ENCODE measurements at places on chromosomes 4 and X.

- DNase-seq: no peak
Observed at GRCh38 chr4:30854531-30854930, 134.4 kb downstream of the PCDH7 start.

GRCh38 chr4:150327262-150327780, 249.1 kb downstream of the DCLK2 start:
- peak; percentile 5 for DNase-seq

DNA sequence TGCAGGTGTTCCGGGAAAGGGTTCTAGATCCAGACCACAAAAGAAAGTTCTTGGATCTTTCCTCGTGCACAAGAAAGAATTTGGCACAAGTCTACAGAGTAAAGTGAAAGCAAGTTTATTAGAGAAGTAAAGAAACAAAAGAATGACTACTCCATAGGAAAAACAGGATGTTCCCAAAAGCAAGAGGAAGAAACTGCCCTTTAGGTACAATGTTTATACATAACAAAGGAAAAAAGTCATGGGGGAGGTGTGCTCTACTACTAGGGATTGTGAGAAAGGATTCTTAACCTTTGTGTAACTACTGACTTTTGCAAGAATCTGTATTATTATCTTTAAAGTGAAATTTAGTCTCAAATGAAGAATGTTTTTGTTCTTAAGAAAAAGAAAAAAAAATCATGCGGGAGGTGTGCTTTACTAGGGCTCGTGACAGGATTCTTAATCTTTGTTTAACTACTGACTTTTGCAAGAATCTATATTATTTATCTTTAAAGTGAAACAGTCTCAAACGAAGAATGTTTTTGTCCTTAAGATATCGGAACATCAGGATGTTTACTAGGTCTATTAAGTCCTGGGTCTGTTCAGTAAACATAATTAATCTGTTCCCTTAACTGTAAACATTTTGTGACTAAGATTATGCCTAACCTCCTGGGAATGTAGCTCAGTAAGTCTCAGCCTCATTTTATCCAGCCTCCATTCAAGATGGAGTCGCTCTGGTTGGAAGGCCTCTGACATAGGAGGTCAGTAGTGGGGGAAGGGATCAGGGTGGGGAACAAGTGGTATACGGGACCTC, 110.4 kb upstream of the BEND4 start:
- no peak for DNase-seq

DNA sequence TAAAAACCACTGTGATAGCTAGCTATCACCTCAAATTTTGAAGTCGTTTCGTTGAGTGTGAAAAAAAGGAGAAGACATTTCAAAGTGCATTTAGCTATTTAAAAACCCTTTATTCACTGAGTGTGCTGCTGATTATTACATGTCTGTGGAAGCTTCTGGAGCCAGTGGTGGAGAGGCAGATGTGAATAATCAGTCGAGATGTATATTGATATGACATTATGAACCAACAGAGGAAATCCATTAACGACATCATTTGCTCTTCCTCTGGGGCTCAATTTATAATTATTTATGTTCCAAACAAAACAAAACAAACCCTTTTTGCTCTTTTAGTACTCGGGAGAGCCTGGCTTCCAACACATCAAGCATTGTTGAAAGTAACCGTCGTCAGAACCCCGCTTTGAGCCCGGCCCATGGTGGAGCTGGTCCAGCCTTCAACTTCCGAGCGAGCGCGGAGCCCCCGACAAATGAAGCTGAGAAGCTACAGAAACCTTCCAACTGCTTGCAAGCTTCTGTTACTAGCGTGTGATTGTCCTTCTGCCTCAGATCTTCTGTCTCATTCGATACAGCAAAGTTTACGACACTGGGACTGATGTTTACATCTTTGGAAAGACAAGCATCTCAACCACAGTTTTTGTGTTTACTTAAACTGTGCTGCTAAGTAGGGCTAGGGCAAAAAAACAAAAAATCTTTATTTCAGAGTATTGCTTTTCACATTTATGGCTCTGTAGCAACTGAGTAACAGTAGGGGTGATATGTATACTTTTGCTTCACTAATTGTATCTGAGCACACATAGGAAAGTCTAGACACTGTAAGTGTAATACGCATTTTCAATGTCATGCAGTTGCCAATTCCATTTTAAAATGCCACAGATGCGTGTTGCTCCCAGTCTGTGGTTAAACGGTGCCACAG, 111.9 kb downstream of the STOX2 start:
- DNase-seq: no peak

GRCh38 chrX:139851730-139852129, 81.1 kb downstream of the ATP11C start:
- no peak for DNase-seq

DNA sequence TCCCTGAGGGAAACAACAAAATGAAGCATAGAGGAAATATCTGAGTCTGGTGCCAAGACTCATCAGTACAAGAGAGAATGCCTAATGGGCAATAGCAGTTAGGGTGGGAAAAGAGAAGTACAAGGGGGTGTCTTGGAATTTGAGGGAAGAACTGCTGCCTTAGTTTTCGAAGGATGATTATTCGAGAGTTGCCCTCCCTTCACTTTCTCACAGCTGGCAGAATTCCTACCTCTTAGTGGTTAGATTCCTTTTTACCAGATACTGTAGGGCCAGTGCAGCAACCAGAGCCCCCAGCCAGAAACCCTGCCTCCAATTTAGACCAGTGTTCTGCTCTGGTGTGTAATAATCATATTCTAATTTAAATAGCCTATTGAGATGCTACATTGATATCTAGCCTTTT, 56.5 kb downstream of the NFKB1 start:
- no peak for DNase-seq

GRCh38 chrX:112687189-112687691, 7.5 kb upstream of the LHFPL1 start:
- DNase-seq: no peak

DNA sequence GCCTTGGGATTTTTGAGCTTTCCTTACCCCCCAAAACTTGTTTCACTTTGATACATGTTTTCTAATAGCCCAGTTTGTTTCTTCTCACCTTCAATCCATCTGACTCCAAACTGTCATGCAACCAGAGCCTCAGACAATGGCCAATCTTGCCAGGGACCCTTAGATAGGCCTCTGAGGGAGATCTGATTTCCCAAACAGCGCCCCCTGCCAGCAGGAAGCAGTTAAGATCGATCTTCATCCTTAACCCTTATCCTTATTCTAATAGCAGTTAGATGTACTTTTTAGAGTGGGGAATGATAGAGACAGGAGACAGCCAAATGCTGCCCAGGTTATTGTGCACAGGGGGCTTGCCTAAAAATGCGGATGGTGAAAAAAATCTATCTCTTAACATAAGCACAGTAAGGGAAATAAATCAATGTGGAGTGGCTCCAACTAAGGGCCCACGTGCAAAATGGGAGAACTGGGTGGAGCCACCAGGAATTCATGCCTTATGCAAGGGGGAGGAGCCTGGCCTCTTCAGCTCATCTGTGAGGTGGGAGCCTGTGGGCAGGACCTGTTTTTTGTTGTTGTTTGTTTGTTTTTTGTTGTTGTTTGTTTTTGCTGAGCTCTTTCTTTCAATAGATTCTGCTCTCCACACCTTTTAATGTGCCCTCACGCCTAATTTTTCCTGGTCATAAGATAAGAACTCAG, 833.6 kb upstream of the AGA start:
- DNase-seq: peak; percentile 11

GRCh38 chr4:61079976-61080375, 120.2 kb upstream of the ADGRL3 start:
- DNase-seq: no peak

GRCh38 chr4:12118651-12119213, 690.0 kb upstream of the HS3ST1 start:
- no peak for DNase-seq

GRCh38 chrX:68727696-68728095, 80.2 kb downstream of the STARD8 start:
- DNase-seq: no peak

DNA sequence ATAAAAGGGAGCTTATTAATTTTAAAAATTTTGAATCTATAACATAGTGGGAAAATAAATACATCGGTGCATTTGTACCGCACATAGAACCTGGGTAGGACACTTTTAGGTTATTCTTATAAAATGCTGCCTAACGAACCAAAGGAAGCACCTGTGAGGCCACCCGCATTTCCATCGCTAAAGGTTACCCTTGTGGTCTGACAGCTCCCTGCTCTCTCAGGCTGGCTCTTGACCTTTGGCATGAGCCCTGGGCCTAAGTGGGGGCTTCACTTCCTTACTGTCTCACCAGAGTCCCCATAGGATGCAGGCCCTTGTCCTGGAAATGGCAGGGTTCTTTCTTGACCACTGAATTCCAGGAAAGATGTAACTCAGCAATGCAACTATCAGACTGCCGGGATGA, 46.0 kb downstream of the HADH start:
- DNase-seq: no peak

- DNase-seq: no peak
Observed at GRCh38 chr4:129916991-129917390, 821.0 kb downstream of the C4orf33 start.

GRCh38 chrX:92247076-92247475, 467.9 kb downstream of the PCDH11X start:
- DNase-seq: no peak

DNA sequence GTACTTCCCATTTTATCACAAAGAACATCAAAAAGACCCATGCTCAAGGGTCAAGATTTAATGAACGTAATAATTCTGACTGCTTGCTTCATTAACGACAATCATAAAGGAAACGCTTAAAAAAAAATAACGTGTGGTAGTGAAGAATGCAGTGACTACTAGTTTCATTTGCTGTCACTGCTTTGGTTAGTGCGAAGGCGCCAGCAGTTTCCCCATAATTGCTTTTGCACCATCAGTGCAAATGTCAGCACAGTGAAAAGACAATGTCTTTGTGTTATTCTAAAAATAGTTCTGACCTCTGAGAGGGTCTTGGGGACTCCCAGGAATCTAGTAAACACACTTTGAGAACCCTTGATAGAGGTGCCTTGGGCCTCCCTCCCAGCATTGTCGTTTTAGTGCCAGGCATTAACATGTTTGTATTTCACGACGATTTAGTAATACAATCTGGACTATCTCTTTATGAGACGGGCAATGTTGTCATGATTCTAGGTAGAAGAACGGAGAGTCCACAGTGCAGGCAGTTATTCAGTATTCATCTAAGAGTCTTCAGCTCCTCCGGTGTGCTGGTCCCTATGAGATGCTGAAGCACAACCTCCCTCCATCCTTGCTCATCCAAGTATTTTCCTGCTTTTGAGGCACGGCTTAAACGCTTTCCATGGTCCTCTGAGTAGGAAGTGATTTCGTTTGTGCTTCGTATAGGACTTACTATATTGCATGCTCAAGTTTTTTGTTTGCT, 71.0 kb downstream of the AFF1 start:
- no peak for DNase-seq

DNA sequence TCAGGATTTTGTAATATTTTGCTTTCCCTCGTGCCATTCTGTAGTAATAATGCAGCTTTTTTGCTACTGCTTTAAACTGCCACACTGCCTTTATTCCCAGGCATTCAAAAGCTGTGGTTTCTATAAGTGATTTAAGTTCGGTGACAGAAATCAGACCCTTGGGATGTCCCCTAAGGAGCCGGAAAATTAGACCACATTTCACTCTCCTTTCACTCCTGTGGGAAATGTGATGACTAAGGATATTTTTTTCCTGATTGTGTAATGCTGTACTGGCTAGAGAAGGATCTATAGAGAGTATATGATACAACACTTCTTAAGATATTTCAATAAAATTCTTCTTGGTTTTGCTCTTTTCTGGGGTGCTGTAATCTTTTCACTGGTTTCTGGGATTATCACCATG, 24.4 kb downstream of the UGT2A3 start:
- no peak for DNase-seq

DNA sequence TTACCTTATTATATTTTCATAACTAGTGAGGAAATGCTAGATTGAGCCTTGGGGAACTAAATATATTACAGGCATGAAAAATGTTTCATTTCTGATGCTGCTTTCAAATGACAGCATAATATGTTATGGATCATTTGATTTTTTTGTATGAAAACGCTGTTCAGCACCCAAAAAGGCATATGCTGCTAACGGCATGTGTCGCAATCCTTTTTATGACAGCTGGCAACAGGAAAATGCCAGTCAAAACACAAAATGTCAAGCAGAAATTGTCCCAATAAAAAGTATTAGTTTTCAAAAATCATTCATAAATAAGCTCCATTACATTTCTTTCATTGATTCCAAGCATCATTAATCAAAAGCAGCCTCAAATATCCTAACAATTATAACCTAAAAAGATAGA, 1244.5 kb downstream of the PCDH7 start:
- DNase-seq: no peak

- DNase-seq: no peak
Observed at GRCh38 chr4:168550064-168550766, 53.4 kb downstream of the PALLD start.

- DNase-seq: no peak
Observed at GRCh38 chr4:183843248-183843671, 61.8 kb upstream of the STOX2 start.

DNA sequence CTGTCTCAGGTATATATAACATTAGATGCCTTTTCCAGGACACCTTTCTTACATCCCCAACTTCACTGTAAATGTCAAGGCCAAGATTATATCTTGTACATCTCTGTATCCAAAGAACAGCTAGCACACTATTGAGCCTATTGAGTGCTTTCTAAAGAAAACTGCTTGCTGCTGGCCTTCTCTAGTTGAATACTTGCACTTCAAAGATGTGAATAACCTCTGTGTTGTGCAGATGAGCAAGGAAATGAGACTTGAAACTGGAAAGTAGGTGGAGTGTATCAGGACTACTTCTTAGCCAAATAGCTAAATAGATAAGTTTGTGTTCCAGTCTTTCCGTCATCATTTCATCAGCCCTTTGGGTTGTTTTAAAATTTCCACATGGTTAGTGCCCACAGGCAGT, 704.4 kb upstream of the AMOT start:
- no peak for DNase-seq

- peak; percentile 80 for DNase-seq
Observed at GRCh38 chr4:180664766-180665368, 1578.3 kb upstream of the TENM3 start.

DNA sequence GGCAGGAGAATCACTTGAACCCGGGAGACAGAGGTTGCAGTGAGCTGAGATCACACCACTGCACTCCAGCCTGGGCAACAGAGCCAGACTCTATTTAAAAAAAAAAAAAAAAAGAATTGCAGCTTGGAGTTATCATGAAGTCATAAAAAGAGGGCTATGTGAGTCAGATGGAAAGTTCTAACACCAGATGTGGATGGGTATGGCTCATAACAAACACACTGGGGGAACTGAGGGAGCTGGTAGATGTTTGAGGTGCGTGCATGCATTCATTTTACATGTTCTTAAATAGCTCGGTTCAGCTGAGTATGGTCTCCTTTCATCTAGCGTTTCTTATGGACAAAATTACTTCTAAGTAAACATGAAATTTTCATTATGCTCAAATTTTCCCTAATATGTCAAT, 11.7 kb downstream of the TRMT2B start:
- DNase-seq: no peak

GRCh38 chr4:176207839-176208238, 12.5 kb upstream of the SPATA4 start:
- DNase-seq: no peak

GRCh38 chr4:95102162-95102790, 344.5 kb downstream of the BMPR1B start:
- no peak for DNase-seq

- DNase-seq: no peak
Observed at GRCh38 chr4:82275431-82276331, 98.1 kb downstream of the HNRNPD start.
